8988T (cell line): ENCODE measurements at places on chromosomes 13 and 19.

GRCh38 chr13:30030141-30030750, 179.8 kb upstream of the UBL3 start:
- no peak for DNase-seq

DNA sequence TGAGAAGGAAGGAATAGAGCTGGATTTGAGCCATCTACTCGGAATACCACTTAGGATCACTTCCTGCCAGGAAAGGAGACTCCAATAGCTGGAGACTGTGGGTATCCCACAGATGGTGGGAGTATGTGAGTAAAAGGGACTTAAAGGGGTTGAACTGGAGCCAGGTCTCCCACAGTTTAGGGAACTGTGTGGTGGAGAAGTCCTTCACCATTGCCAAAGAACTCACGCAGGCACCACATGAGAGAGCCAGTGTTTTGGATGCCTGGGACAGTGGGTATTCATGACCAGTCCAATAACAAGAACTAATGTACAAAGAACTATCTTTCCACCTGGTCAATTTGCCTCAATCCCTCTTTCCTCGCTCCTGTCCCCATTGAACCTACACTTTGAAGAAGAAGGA, 24.4 kb upstream of the MYCBP2 start:
- no peak for DNase-seq

DNA sequence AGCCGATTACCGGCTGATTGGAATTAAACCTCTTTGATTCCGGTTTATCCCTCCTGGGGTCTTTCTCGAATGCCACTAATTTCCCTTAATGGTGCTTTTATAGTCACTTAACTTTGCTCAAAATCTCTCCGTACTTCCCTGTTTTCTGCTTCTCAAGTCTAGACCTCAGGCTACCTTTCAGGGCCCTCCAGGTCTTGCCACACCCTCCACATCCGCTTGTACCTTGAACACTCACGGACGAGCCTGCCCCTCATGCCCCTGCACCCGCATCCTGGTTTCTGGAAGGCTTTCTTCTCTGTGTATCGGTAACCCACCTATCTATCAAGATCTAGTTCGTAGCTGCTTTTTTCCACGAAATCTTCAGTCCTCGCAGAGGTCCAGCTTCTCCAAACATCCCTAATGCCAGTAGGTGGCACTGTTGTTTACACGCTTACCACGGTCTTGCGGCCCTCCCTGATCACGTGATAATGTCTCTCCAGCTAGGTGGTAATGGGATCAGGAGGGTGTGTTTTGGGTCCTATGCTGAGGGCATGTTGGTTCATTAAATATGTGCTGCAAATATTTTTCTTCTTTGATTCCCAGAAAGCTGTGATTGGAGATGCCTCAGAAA, 13.8 kb downstream of the ATP12A start:
- DNase-seq, result peak; percentile 86

- no peak for DNase-seq
Observed at GRCh38 chr19:56258272-56258671, 14.3 kb upstream of the EDDM13 start.

DNA sequence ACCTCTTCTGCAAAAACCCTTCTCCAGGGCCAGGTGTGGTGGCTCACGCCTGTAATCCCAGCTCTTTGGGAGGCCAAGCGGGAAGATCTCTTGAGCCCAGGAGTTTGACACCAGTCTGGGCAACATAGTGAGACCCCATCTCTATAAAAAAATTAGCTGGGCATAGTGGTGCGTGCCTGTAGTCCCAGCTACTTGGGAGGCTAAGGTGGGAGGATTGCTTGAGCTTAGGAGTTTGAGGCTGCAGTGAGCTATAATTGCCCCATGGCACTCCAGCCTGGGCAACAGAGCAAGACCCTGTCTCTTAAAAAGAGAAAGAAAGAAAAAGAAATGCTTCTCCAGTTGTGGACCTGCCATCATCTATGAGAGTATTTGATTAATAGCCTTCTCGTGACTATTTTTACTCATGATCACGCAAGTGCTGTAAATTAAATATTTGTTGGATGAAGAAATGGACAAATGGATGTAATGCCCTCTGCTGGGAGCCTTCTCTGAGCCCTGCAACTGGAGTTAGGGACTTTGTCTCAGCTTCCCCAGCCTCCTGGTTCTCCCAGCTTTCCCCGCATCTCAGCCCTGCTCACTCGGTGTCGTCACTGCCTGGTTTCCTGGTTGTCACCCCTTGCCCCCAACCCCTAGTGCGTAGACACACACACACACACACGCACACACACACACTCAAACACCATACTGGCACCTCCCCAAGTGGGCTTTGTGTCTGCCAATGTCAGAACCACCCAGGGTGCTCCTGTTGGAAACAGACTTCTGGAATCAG, 12.2 kb downstream of the WIZ start:
- DNase-seq, result no peak

DNA sequence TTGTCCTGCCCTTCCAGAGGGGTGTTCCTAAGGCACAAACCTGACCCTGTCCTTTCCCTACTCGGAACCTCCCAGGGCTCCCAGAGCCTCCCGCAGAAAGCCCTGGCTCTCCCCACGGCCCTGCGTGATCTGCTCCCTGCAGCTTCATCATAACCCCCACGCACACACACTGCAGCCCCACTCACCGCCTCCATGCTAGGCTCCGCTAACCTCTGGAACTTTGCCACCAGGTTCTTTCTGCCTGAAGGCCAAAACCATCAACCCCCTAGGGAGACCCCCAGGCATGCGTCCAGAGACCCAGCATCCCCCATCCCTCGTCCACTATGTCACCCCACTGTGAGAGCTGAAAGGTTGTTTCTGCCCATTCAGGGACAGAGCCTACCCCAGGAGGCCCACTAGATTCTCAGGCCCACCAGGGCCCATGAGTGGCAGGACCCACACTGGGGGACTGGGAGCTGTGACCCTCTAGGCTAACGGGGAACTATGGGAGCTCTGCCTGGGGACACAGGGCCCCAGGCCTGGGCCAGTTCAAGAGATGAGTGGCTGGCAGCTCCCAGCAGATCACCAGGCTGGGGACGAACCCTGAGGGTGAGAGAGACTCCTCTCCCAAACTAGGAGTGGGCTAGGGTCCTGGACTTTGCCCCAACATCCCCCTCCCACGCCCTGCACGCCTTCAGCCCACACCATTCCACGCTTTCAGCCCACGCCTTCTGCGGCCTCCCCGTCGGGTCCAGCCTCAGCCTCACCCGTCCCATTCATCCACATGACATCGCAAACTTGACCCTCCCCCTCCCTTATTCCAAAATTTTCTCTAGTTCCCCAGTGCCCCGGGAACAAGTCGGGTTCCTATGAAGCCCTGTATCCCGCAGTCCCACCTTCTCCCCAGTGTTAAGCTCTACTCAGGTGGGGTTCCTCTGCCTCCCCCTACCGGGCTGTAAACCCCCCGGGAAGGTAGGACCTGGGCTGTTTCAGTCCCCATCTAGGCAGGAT, 33.2 kb upstream of the PNMA8B start:
- DNase-seq, result no peak
